ENCODE measurements at places on chromosomes 5 and 9.

- no peak for DNase-seq
Observed at GRCh38 chr9:121529237-121529987, 29.8 kb upstream of the GGTA1 start.

- DNase-seq, result no peak
Observed at GRCh38 chr5:79829260-79829659, 139.6 kb downstream of the CMYA5 start.

DNA sequence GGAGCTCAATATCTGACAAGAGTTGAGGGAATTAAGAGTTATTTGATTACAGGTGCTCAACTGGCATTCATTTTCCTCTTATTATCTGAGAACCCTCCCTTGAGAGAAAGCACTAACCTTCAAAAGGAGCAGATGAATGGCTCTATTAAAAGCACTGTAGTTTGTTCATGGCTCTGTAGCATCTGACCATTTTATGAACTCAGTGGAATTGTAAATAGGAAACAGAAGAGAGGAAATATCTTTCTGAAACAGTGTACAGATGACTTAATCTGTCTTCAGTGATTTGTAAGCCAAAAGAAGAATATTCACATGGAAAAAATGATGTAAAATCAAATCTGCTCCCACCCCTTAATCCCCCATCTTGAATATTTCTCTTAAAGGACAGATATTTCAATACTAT is 810.4 kb upstream of the GRAMD2B start:
- no peak for DNase-seq

- DNase-seq, result no peak
Observed at GRCh38 chr9:121692606-121693387, 41.4 kb downstream of the DAB2IP start.

GRCh38 chr9:92966518-92966800 is 19.1 kb downstream of the FGD3 start:
- DNase-seq, result no peak

Data from stimulated activated CD8-positive, alpha-beta memory T cell treated with anti-CD3 and anti-CD28 coated beads, Interleukin-4, amount 100 ng/mL, for 1 hour (primary cell).